ENCODE measurements at places on chromosomes 13 and 19.

GRCh38 chr19:5828661-5829566 lies 10.6 kb downstream of the FUT6 start:
- peak; percentile 63 for DNase-seq

- DNase-seq = no peak
Measured at GRCh38 chr13:52811841-52812240, 36.6 kb downstream of the PCDH8 start.

DNA sequence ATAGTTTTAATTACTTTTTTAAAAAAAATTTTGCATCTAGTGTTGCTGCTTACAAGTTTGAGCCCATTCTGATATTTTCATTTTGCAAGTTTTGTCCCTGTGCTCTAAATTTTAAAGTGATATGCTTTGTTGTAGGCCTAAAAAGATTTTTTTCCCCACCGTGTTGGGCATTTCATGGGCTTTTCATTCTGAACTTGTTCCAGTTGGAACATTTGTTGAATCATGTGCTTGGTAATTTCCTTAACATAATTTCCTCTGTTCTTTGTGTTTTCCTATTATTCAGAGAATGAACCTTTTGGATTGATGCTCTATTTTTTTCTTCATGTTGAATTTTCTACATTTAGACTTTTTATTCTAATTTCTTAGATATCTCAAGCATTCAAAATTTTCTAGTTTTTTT lies 206.4 kb upstream of the SPRY2 start:
- no peak for DNase-seq

GRCh38 chr19:38565691-38566105 lies 52.1 kb downstream of the MAP4K1 start:
- no peak for DNase-seq

GRCh38 chr13:95677564-95678266 lies 776 bp downstream of the DNAJC3 start:
- DNase-seq = no peak

GRCh38 chr13:99067159-99067985 lies 89.5 kb upstream of the DOCK9 start:
- DNase-seq = no peak

- DNase-seq = no peak
Measured at GRCh38 chr13:110877737-110878258, 37.1 kb downstream of the ANKRD10 start.

GRCh38 chr19:28019901-28020300 lies 1193.0 kb downstream of the UQCRFS1 start:
- peak; percentile 18 for DNase-seq

DNA sequence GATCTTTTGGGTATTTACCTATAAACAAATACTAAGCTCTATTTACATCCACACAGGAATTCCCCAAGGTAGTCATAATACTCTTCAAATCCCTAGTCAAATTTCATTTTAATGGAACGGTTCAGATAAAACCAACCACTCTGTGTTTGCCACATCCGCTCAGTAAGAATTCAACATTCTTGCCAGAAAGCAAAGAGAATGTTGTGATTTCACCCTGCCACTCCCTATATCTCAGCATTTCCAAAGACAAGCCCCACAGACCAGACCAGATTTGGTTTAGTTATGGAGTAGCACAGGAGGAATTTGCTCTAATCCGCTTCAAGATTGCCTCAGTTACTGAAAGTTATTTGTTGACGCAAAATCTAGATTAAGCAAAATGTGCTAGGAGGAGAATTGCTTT lies 105.6 kb upstream of the SERP2 start:
- no peak for DNase-seq

- no peak for DNase-seq
Measured at GRCh38 chr13:99307648-99308339, 595 bp upstream of the GPR183 start.

DNA sequence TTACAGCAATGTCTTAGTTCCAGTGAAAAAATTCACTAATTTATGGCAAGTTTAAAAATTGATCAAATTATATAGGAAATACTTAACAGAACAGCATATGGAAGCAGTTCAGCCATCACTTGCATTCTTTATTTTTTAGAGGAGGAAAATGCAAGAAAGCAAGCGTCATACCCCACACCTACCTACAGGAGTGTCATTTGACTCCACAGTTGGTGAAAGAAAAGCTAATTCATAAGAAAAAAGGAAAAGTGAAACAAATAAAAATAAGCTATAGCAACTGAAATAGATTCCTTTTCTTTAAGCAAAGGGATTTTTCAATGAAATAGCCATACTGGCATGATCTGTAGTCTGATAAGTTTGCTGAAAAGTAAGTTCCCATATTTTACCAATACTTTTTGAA lies 111.0 kb downstream of the DOCK9 start:
- no peak for DNase-seq

- DNase-seq = no peak
Measured at GRCh38 chr13:20891768-20892167, 10.8 kb downstream of the XPO4 start.

GRCh38 chr13:33606692-33607091 lies 211.3 kb upstream of the RFC3 start:
- peak; percentile 56 for DNase-seq

DNA sequence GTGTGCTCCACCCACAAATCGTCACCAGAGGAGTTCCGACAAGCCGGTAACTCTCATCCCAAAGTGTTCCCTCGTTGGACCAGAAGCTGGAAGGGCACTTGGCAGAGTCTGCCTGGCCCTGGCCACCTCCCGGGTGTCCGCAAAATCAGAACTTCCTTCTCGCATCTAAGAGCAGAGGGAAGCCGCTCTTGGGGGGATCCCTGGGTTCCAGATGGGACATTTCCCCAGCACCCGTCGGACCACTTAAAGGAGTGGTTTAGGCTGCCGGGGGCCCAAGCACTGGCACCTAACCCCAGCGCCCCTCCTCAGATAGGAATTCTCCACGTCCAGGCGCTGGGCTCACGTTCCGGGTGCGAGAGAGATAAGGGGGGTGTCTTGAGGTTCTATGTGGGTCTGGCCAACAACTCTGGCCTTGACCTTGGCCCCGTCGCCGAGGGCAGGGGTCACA lies 857 bp upstream of the MAP2K7 start:
- no peak for DNase-seq

- no peak for DNase-seq
Measured at GRCh38 chr19:7554990-7555864, 19.7 kb downstream of the PNPLA6 start.

GRCh38 chr13:98419786-98420553 lies 156.9 kb downstream of the STK24 start:
- DNase-seq = no peak

- DNase-seq = no peak
Measured at GRCh38 chr19:9757544-9758501, 10.7 kb downstream of the ZNF846 start.

GRCh38 chr19:43939557-43940260 lies 4.6 kb upstream of the ZNF45 start:
- DNase-seq = no peak

GRCh38 chr13:48578516-48579164 lies 45.8 kb upstream of the RCBTB2 start:
- no peak for DNase-seq

- DNase-seq = peak; percentile 64
Measured at GRCh38 chr13:59734393-59734792, 429.3 kb downstream of the DIAPH3 start.

DNA sequence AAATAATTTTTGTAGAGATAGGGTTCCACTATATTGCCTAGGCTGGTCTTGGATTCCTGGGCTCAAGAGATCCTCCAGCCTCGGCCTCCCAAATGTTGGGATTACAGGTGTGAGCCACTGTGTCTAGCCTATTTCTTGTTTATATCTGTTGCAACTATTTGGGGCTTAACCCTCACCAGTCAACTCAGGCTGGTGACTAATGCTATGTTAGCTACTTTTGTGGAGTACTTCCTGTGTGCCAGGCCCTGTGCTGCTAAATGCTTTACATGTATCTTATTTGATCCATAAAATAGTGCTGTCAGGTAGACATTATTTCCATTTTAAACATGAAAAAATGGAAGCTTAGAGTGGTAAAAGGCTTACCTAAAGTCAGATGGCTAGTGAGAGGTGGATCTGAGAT lies 13.8 kb downstream of the CEACAM1 start:
- DNase-seq = no peak

- DNase-seq = no peak
Measured at GRCh38 chr13:21686751-21687391, 16.0 kb downstream of the FGF9 start.

- no peak for DNase-seq
Measured at GRCh38 chr19:31960474-31960873, 384.9 kb upstream of the ZNF507 start.

GRCh38 chr19:49808711-49809159 lies 4.4 kb downstream of the FUZ start:
- DNase-seq = no peak

- DNase-seq = no peak
Measured at GRCh38 chr13:94261163-94261562, 218.3 kb downstream of the DCT start.

- no peak for DNase-seq
Measured at GRCh38 chr13:71967990-71968389, 101.0 kb upstream of the DACH1 start.

- DNase-seq = no peak
Measured at GRCh38 chr13:99500839-99501183, 461 bp upstream of the TM9SF2 start.

DNA sequence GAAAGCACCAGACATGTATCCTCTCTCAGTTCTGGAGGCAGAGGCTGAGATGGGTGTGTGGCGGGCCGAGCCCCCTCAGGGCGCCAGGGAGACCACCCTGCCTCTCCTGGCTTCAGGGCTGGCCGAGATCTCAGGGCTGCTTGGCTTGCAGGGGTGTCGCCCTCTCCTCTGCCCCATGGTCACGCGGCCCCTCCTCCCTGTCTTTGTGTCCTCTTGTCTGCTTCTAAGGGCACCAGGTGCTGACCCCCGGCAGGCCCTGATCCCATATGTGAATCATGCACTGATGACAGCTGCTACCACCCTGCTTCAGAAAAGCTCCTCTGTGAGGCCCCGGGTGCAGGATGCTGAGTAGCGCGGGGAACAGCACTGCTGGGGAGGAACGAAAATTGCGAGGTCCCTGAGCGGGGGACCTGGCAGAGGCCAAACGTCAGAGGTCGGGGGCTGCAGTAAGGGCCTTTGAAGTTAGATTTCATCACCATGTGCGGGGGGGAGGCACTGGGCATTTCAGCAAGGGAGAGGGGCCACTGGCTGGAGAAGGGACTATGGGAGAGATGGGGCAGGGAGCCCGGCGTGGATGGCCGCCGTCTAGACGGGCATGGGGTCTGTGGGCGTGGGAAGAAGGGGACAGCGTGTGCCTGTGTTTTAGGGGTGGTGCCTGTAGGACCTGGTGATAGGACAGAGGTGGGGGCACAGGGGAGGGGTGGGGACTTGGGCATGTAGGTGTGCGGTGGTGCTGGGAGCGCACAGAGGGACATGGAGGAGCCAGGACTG lies 125.2 kb downstream of the KDM4B start:
- peak; percentile 81 for DNase-seq

DNA sequence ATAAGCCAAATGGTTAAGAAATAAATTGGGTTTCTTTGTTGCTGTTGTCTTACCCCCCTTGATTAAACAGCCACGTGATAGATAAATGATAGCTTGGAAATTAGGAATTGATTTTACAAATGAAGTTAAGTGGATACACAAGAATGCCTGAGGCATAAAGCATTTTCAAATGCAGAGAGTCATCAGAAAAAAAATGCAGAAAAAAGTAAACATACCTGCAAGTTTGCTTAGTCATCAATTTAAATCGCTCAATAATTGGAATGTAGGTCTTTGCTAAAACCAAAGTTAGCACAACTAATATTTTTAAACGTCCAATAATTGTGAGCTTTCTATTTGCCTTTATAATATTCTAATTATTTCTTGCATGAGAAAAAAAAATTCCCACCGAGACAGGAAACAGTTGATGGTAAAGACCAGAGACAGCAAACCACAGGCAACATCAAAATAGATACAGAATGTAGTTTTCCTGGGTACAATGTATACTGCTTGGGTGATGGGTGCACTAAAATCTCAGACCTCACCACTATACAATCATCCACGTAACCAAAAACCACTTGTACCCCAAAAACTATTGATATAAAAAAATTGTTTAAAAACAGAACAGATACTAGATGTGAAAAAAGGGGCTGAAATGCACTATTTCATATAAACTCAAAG lies 924.0 kb downstream of the PCDH9 start:
- no peak for DNase-seq

DNA sequence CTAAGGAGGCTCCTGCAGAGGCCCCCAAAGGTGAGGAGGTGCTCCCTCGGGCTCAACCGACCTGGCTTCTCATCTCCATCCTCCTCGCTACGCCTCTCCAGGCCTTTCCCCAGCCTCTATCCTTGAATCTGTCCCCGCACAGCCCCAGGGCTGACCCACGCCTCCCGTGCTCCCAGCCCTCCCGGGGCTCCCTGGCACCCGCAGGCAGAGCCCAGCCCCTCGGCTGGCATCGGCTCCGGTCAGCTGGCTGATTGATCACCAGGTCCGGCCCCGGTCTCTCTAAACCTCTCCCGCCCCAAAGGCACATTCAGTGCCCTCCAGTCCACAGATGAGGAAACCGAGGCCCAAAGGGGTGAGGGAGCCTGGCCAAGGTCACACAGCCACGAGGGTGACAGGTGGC lies 2.5 kb downstream of the MYBPC2 start:
- no peak for DNase-seq

DNA sequence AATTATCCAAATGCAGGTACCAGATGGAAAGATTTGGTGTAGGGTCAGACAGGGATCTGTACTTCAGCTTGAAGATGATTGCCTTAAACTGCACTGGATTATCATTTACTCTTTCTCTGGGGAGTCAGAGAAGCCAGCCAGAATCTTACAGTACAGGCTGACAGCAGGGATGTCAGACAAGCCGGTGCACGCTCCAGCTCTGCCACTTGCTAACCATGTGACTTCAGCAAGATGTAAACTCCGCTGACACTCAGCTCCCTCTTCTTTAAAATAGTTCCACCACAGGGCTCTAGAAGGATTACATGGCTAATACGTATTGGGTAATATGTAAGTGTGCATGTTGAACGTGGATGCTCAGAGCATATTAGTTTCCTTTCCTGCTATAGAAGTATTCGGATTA lies 251.4 kb upstream of the MAB21L1 start:
- no peak for DNase-seq

GRCh38 chr13:25943081-25943480 lies 108.7 kb downstream of the SHISA2 start:
- DNase-seq = no peak

DNA sequence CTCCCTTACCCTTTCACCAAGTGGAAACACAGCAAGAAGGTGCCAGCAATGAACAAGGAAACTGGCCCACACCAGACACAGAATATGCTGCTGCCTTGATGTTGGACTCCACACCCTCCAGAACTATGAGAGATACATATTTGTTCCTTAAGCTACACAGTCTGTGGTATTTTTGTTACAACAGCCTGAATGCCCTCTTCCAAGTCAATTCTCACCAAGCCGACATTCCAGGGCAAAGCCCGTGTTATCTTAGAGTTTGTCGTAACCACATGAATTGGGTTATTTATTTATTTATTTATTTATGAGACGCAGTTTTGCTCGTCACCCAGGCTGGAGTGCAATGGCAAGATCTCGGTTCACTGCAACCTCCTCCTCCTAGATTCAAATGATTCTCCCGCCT lies 14.9 kb downstream of the FGF21 start:
- no peak for DNase-seq

GRCh38 chr19:37986048-37986750 lies 79.2 kb downstream of the SIPA1L3 start:
- no peak for DNase-seq

- peak; percentile 38 for DNase-seq
Measured at GRCh38 chr19:862581-863314, 3.3 kb downstream of the CFD start.

GRCh38 chr19:5697022-5697889 lies 7.2 kb downstream of the RPL36 start:
- no peak for DNase-seq

GRCh38 chr13:50990818-50991506 lies 81.4 kb downstream of the RNASEH2B start:
- peak; percentile 87 for DNase-seq

GRCh38 chr19:34155686-34156085 lies 16.6 kb upstream of the LSM14A start:
- DNase-seq = no peak

All from retina (tissue), 1 donor.